SIG-M5 (cell line): ENCODE measurements at places on chromosomes 1 and 21.

GRCh38 chr21:46141767-46142581, 13.4 kb downstream of the FTCD start:
- no peak for DNase-seq

- no peak for DNase-seq
Measured at GRCh38 chr1:5296557-5297179, 642.3 kb downstream of the AJAP1 start.

DNA sequence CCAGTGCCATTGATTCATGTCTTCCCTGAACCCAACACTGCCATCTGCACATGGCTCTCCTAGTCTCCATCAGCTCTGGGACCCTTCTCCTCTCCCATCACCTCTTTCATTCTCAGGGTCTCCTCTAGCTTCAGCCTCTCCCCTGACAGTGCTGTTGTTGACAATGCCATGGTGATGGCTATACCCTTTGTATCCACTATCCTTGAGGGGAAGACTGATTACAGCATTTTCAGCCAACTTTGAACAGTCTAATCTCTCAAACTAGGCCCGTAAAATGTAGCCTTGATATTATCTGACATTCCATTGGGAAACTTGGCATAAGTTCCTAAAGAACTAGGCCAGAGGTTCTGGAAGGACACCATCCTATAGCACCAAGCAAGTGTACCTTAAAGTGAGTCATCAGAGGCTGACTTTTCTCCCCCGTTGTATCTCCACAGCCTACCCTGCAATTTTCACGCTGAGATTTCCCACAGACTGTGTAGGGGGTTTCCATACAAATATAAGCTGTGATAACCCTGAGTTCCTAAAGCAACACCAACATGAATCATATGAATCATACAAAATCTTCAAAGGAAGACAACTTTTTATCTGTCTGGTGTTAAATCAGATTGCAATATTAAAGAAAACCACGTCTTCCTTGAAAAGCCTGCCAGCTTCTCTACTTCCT, 5.8 kb downstream of the HAO2 start:
- DNase-seq: no peak

DNA sequence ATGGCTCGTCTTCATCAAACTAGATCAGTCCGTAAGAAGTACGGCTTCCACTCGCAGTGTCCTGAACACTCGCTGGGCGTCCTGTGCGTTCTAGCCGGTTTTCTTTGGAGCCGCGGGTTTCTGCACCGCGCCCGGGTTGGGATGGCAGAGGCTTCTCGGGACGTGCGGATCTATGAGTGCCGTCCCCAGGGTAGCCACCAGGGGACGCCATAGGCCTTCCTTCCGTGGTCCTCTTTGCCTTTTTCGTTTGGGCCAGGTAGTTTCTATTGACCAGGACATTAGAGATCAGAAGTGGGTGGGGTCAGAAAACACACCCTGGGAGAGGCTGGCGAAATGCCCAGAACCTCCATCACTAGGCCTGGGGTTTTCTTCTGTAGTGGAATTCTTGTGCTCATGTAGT, 273.8 kb downstream of the FAM72C start:
- no peak for DNase-seq

GRCh38 chr1:58768971-58769808, 14.7 kb downstream of the JUN start:
- DNase-seq: no peak
